ENCODE measurements at places on chromosomes 1 and 21.

DNA sequence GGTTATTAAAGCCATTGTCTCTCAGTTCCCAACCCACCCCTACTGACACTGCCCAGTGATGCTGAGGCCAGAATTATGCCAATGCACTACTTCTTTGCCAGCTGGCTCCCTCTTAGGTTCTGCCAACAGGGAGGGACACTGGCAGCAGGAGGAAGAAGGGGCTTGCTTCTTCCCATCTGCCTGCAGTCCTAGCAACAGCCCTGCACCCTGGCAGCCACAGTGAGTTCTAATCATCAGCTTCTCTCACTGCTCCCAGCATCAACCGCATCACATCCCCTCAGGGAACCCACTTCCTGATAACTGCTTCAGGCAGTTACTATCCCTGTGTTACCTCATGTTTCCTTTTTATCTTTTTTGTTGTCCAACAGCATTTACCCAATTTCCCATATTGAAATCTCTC lies 86.2 kb downstream of the UBR4 start:
- no peak overlapping the region for H3K4me3 ChIP-seq
- no peak overlapping the region for H3K27ac ChIP-seq
- peaks cover 100% of the 10 kb centered on the region for H3K36me3 ChIP-seq
- DNase-seq, result no peak
- H3K27me3 ChIP-seq, result no peaks in the 10 kb centered on the region

- DNase-seq, result no peak
- H3K4me3 ChIP-seq, result no peak overlapping the region
- no peak overlapping the region for H3K27ac ChIP-seq
- H3K36me3 ChIP-seq, result no peaks in the 10 kb centered on the region
Measured at GRCh38 chr1:162908780-162909179, 47.8 kb upstream of the CCDC190 start.

DNA sequence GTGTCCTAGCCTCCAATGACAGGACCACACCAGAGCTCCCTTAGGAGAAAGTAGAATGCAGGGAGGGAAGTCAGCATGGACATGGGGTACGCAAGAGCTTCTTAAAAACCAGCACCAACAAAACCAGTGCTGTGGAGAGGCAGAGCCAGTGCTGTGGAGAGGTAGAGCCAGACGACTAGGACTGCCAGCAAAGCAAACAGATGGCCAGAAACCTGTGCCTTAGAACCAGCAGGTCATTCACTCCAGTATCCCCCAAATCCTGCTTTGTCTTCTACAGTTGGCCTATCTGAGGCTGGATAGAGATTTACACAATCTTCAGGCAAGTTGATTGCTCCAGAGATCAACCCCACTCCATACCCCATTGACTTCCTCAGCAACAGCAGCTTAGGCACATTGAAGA lies 459.9 kb upstream of the CAMK1G start:
- no peaks in the 10 kb centered on the region for H3K36me3 ChIP-seq
- H3K4me1 ChIP-seq, result no peaks in the 10 kb centered on the region
- H3K27me3 ChIP-seq, result no peaks in the 10 kb centered on the region
- no peak overlapping the region for H3K27ac ChIP-seq
- H3K4me3 ChIP-seq, result no peak overlapping the region

DNA sequence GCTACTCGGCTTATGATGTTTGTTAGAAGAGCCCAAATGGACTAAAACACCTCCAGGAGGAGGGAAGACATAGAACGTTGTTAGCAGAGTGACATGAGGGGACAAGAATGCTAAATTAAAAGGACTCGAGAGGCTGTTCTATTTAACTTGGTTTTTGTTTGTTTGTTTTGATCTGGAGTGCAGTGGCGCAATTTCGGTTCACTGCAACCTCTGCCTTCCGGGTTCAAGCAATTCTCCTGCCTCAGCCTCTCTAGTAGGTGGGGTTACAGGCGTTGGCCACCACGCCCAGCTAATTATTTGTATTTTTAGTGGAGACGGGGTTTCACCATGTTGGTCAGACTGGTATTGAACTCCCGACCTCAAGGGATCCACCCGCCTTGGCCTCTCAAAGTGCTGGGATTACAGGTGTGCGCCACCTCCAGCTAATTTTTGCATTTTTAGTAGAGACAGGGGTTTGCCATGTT lies 5.1 kb upstream of the HNRNPU start:
- H3K4me3 ChIP-seq, result no peak overlapping the region
- H3K27ac ChIP-seq, result no peak overlapping the region
- no peaks in the 10 kb centered on the region for H3K27me3 ChIP-seq

- no peaks in the 10 kb centered on the region for H3K4me1 ChIP-seq
- no peak overlapping the region for H3K27ac ChIP-seq
- H3K4me3 ChIP-seq, result no peak overlapping the region
- no peaks in the 10 kb centered on the region for H3K27me3 ChIP-seq
Measured at GRCh38 chr1:98426092-98426491, 235.4 kb upstream of the SNX7 start.

Data from tibial nerve (tissue), 4 donors.